ENCODE measurements at places on chromosomes 1 and 21.

DNA sequence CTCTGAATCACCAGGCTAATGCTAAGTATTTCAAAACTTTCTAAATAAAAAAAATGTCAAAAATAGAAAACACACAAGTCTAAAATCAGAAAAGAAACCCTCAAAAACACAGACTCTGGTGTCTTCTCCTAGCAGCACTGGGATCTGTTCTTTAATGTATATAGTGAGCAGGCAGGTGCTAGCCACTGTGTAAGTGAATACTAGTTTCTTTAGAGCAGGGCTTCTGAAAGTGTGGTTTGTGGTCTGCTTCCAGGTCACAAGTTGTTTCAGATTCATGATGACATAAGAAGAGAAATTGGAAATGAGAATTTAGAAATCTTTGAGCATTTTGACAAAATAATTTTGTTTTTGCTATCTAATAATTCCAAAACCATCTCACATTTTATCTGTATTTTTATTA, 763.1 kb downstream of the USP25 start:
- peak; percentile 83 for DNase-seq

- DNase-seq: no peak
These were observed 56.8 kb downstream of the ECE1 start for GRCh38 chr1:21233490-21233889.

GRCh38 chr1:19733615-19734014, 66.1 kb downstream of the TMCO4 start:
- DNase-seq: no peak

GRCh38 chr1:207013321-207014085, 19.1 kb downstream of the C1orf116 start:
- DNase-seq: no peak

GRCh38 chr1:112805155-112805853, 90.2 kb upstream of the PPM1J start:
- no peak for DNase-seq

GRCh38 chr1:3366126-3367051, 88.1 kb upstream of the ARHGEF16 start:
- DNase-seq: no peak

Measured in RPMI8226 (cell line).